Activated CD4-positive, alpha-beta T cell treated with anti-CD3 and anti-CD28 coated beads, Interleukin-2, amount 50 U/mL, for 48 hours (primary cell): ENCODE measurements at places on chromosomes 7 and 10.

GRCh38 chr7:120052884-120053382, 220.0 kb upstream of the KCND2 start:
- DNase-seq: no peak

GRCh38 chr10:113456741-113457140, 96.1 kb upstream of the HABP2 start:
- DNase-seq: no peak

- no peak for DNase-seq
Observed at GRCh38 chr7:112122798-112123197, 83.4 kb downstream of the DOCK4 start.

DNA sequence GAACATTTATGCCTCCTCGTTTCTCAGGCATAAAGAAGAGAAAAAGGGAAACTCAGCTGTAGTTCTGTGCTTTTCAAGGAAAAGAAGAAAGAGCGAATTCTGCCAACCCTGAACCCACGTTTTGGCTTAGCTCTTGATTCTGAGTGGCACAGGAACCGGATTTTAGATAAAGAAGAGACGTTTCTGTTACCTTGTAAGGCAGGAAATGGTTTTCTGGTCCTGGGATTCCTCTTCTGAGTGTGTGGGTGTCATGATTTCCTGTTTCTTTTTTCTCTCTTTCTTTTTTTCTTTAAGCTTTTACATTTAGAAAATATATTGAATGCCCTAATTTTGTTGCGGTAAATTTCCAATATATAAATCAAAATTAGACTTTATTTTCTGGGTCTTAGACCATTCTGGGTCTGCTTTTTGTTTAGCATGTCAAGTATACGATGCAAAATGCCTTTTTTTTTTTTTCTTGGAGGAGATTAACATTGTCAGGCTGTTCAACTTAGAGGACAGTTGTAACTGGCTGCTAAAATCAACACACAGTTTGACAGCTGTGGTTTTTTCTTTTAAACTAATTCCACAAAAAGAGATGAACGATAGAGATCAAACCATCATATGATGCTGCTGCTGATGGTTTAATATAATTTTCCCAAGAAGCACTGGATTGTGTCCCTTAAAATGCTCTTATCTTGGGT, 190.8 kb downstream of the GATA3 start:
- DNase-seq: no peak

- DNase-seq: peak; percentile 62
Observed at GRCh38 chr7:101315336-101315735, 6.3 kb downstream of the IFT22 start.

DNA sequence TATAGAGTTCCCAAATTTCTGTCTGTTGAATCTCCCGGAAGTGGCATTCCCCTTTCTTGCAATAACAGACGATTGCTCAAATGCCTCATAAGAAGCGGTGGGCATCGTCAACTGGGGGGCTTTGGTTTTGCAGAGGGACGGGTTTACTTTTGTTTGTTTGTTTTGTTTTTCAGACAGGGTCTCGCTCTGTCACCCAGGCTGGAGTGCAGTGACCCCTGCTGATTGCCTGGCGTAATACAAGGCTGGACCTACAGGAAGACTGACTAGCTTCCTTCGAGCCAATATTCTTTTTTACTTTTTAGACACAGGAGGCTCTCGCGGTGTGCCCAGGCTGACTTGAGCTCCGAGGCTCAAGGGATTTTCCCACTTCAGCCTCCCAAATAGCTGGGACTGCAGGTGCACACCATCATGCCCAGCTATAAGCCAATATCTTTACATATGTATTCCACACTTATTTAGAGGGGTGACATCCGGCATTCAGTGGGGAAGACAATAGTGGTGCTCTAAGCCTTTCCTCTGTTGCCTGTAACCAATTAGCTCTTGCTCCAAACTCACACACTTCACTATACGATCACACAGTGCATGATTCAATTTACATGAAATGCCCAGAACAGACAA, 58.1 kb downstream of the FHIP2A start:
- peak; percentile 54 for DNase-seq

DNA sequence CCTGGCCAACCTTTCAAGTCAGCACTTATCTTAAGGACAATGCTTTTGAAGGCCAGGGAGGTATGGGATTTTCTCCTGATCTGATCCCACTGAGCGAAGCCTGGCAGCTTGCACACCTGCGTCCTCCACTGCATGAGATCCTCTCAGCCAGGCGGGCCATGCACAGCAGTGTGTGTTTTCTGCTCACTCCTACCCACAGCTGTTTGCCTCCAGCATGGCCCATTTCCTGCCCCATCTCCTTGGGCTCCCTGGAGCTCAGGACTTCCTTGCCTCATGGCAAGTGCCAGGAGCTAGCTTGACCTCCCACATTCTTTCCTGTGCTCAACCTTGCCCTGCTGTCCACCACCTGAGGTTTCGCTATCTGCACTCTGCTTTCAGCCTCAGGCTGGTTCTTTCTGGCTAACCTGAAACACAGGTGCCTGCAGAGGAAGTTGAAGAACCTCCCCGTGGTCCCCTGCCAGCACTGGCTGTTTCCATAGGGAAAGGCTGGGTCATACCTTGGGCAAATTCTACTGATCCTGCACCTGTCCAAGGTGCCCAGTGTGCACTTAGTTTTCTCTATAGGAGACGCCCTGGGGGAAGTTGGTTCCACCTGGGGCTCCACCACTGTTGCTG, 43.9 kb upstream of the EEPD1 start:
- no peak for DNase-seq

GRCh38 chr7:67406976-67407375, 410.3 kb downstream of the TYW1 start:
- DNase-seq: no peak

GRCh38 chr7:25595996-25596395, 367.7 kb upstream of the NPVF start:
- no peak for DNase-seq

DNA sequence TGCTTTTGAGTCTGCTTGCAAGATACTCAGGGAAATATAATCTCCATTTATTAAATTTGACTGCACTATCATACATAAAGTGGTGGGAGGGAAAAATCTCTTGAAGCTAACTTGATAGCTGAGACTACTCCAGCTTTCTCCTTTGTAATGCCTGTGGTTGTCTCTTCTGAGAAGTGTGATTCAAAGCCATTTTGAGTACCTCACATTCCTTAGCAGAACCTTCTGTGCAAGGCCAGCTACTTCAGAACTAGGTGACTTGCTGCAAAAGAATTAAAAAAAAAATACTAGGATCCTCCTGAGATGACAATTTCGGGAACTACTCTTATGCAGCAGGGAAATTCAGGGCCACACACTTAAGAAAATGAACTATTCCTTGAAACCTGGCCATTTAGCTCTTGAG, 294.8 kb downstream of the MDFIC start:
- no peak for DNase-seq

- DNase-seq: no peak
Observed at GRCh38 chr7:29315122-29315891, 120.7 kb downstream of the CHN2 start.

DNA sequence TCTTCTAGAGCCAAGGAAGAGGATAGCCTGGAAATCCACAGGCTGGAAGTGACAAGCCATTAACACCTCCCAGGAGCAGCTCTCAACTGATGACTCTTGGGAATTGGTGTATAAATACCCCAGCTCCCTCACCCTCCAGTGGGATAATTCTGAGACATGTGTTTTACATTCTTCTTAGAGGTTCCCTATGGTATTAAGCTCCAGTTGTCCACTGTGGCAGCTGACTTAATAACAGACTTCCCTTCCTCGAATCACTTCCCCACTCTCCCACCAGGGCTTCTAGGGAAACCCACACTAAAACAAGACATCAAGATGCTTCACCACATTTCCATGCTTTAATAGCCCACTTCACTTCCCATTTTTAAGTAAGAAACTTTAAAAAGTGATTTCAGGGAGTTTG, 47.2 kb downstream of the FAM107B start:
- no peak for DNase-seq

GRCh38 chr10:70317272-70317942, 33.6 kb upstream of the NPFFR1 start:
- DNase-seq: no peak

- DNase-seq: no peak
Observed at GRCh38 chr10:80617807-80618206, 80.1 kb downstream of the SH2D4B start.

- DNase-seq: peak; percentile 33
Observed at GRCh38 chr7:137961200-137962177, 40.4 kb downstream of the CREB3L2 start.

GRCh38 chr10:123583639-123584418, 82.3 kb upstream of the GPR26 start:
- peak; percentile 49 for DNase-seq

DNA sequence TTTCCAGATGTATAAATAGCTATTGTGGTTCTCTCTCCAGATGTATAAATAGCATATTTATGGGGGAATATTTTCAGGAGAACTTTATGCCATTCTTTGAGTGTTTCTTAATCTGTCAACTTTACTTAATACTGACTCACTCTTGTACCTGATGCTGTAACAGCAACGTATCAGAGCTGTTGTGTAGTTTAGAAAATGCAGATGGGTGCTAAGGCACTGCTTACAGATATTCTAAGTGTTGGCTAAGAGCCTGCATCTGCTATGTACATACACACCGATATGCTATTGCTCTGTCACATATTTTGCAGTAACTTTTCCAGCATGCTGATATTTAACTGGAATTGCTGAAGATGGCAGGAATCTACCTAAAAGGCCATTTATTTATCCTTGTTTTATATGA, 71.9 kb downstream of the WDR37 start:
- DNase-seq: no peak

DNA sequence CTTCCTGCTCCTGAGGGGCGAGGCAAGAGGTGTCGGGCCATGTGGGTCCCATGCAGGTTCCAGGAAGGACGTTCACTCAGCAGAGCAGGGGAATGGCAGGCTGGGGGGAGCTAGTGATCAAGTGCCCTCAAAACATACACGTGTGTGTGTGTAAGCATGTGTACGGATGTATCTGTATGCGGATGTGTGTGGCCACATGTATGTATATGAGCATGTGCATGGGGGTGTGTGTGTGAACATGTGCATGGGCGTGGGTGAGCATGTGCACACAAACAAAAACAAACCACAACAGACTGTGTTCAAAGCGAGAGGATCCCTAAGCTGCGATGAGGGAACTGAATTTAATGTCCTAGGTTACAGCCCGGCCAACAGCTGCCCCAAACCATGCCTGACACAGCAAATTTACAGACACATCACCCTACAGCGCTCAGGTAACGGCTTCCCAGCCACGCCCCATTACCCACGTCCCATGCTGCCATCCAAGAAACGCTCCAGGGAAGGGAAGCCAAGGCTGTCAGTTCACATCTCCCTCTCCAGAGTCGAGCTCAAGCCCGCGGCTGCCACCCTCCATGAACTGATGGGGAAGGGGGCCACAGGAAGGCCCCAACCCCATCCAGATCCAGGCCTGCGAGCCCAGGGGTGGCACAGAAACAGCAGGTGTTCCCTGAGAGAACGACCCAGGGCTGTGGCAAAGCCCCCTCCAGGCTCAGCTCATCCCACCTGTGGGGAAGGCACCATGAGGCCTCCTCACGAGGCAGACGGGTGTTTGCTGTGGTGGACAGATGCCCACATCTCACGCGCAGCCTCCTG, 56.6 kb downstream of the PTPRN2 start:
- DNase-seq: no peak

GRCh38 chr10:124063750-124064603, 29.4 kb downstream of the CHST15 start:
- no peak for DNase-seq

DNA sequence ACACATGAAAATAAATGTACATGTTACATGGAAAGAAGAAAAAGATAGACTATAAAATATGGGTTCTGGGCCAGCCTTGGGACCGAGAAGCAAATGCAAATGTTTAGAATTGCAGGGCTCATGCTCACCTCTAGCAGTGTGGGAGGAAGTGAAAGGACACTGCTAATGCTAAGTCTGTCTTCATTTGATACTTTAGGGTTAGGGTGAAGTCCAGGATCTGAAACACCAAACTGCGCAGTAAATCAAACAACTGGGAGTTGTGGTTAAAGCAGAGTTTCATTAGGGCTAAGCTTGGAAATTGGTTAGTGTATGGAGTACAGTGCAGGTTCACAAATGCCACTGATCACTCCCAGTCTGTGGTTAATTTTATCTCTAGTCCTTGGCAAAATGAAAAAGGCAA, 73.2 kb upstream of the PDK4 start:
- no peak for DNase-seq

DNA sequence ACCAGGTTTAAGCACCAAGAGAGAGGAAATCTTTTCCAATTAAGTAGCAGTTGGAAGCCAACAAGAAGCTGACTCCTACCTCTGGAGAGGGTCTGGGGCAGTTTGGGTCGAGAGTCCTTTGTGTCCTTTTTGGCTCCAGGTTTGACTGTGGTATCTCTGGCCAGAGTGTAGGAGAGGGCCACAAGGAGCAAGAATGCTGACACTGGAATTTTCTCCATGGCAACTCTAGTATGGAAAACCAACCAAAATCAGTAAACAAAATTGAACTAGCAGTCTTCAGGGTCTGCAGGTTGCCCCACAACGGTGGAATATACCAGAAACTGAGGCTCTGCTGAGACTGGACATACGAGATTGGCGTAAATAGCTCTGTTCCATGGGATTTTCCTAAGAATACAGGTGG, 3.2 kb downstream of the AGR2 start:
- DNase-seq: no peak

DNA sequence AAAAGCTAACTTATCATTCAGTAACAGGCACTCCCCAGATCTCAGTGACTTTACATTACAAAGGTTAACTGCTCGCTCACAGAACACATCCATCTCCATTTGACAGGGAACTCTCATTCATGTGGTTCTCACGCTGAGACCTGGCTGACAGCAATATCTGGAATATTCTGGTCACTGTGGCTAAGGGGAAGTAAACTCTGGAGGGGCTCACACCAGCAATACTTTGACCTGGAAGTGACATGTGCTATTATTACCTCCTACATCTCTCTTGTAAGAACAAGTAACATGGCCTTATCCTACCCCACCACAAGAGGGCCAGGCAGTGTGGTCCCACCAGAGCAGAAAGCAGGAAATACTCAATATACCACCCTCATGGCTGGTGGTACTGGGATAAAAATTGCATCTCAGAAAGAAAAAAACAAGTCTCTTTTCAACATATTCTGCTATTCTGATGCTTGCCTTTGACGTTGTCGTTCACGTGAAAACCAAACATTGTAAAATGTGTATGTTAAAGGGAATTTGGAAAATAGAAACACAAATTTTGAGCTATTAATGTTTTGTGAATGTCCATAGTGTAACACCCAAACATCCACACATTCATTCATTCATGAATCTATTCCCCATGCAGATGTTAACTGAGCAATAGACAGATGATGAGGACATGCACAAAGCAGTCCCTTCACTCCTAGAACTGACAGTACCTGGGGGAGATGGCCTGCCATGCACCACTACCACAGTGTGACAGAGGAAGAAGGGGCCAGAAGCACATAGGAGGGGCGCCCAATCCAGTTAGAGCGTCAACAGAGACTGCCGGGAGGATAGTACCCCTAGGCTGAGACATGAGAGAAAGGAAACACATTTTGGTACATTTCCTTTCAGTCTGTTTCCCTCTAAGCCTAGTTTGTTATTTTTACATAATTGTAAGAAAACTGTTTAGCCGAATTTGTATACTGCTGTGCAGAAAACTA, 166.0 kb upstream of the SP4 start:
- DNase-seq: peak; percentile 47

GRCh38 chr7:151588982-151589381, 69.3 kb upstream of the RHEB start:
- DNase-seq: no peak
